Thoracic aorta (tissue), 2 donors: ENCODE measurements at places on chromosomes 2 and 18.
A peak's percentile ranks its signal among the peaks of the same experiment; 100 is the strongest.

GRCh38 chr2:69116438-69116837 is 103.5 kb downstream of the ANTXR1 start:
- no peak for DNase-seq

DNA sequence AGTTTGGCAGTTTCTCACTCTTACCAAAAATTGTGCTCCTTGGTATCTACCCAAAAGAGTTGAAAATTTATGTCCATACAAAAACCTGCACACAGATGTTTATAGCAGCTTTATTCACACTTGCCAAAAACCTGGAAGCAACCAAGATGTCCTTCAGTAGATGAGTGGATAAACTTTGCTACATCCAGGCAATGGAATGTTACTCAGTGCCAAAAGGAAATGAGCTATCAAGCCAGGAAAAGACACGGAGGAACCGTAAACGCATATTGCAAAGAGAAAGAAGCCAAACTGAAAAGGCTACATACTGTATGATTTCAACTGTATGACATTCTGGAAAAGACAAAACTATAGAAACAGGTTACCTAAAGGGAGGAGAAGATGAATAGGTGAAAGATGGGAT is 36.1 kb downstream of the TMEM163 start:
- DNase-seq = no peak

GRCh38 chr2:119641562-119642258 is 37.3 kb upstream of the TMEM177 start:
- peak; percentile 31 for DNase-seq

GRCh38 chr2:236646441-236646840 is 76.8 kb downstream of the ACKR3 start:
- peak; percentile 31 for DNase-seq

- no peak for DNase-seq
These were observed 416.6 kb upstream of the SMIM21 start for GRCh38 chr18:75844146-75844545.

GRCh38 chr2:217530392-217531090 is 472.3 kb downstream of the TNS1 start:
- DNase-seq = no peak

GRCh38 chr18:75624869-75625268 is 197.4 kb upstream of the SMIM21 start:
- no peak for DNase-seq

GRCh38 chr2:61014763-61015162 is 2.8 kb upstream of the PEX13 start:
- DNase-seq = no peak

- DNase-seq = no peak
These were observed 35.3 kb downstream of the TCF4 start for GRCh38 chr18:55552526-55553189.

DNA sequence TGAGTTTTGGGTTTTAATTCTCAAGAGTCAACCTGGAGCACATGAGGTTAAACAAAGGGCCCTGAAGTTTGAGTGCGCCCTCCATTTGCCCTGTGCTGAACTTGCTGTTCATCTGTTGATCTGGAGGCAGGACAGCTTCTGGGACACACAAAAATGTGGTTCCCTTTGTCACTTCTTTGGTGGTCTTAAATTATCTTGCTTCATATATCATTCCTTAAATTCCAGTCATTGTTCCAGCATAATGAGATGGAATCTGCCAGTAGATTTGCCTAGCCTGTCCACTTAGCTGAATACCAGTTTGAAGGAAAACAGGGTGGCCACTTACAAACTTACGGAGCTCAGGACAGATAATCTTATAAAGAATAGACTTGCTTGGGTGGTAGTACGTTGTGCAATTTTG is 916 bp downstream of the CETN1 start:
- DNase-seq = no peak

GRCh38 chr2:6653281-6653750 is 212.4 kb downstream of the CMPK2 start:
- no peak for DNase-seq

DNA sequence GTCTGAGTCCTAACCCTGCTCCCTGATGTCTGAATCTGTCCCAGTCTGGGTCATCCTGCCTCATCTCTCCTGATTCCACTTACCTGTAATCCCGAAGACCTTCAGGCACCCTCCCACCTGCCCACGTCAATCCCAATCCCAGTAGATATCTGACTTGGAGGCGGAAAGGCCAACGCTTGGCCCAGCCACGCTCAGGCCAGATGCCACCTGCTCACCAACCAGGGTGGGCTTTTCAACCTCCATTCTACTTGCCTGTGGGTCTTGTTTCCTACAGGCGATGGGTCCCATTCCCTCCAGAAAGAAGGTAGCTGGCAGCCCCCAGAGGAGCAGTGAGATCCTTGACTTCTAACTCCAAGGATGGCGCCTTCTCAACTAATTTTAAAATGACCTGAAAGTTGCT is 59.7 kb downstream of the INPP5D start:
- no peak for DNase-seq

GRCh38 chr18:21602299-21602587 is 1.7 kb upstream of the ESCO1 start:
- DNase-seq = no peak

GRCh38 chr2:182915369-182916326 is 49.2 kb upstream of the FRZB start:
- no peak for DNase-seq

GRCh38 chr2:136127356-136127755 is 9.4 kb upstream of the CXCR4 start:
- no peak for DNase-seq

DNA sequence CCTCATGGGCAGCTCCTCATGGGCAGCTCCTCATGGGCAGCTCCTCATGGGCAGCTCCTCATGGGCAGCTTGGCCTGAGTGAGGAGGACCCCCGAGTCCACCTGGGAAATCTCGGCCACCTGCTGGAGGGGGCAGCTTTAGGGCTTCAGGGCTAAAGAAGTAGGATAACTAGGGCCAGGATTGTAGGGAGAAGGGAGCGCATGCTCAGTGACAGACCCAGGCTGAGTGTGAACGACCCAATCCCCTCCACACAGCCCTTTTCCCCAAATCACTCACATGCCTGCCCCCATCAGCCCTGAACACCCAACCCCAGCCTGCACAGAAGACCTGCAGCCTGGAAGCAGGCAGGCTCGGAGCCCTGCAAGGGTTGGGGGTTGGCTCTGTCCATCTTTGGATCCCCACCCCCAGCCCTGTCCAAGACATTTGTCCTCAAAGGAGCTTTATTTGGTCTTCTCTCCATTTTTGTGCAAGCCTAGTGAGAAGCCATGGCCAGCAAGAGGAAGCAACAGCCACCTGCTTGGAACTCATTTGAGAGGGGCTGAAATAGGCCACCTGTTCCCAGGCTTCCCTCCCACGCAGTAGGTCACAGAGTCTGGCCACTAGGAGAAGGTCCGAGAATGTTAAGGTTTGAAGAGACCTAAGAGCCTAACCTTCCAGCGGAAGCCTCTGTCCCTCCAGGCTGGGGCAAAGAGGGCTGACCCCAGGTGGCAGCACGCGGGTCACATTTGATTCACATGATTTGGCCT is 249.9 kb downstream of the TNS1 start:
- DNase-seq = no peak

DNA sequence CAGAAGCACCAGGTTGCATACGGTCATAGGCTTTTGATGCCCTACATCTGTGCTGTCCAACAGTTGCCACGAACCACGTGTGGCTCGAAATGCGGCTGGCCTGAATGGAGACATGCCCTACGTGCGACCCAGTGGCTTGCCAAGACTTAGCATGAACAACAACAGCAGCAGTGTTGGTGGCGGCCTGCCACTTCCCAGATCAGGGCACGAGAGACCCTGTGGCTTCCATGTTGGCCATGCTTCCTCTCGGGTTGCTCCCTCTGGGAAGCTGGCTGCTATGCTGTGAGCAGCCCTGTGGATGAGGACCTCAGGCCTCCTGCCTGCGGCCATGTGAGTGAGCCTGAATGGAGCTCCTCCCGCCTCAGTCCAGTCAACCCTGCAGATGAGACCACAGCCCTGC is 212.3 kb downstream of the HDAC4 start:
- DNase-seq = no peak

DNA sequence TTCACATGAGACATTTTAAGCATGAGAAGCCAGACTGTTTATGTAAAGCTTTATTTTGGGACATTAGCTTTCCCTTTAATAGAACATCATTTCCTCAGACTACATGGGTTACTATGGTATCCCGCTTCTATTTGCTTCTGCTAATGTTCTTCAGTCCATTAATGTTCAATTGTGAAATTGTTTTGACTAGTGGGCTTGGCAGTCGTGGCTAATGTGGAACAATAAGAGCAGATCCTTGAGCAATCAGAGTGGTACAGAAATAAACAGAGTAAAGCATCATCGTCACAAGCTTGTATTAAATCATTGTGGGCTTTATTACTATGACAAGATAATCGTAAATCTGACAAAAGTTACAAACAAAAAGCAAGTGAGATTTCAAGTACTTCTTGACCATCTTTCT is 60.2 kb downstream of the PDE1A start:
- no peak for DNase-seq

DNA sequence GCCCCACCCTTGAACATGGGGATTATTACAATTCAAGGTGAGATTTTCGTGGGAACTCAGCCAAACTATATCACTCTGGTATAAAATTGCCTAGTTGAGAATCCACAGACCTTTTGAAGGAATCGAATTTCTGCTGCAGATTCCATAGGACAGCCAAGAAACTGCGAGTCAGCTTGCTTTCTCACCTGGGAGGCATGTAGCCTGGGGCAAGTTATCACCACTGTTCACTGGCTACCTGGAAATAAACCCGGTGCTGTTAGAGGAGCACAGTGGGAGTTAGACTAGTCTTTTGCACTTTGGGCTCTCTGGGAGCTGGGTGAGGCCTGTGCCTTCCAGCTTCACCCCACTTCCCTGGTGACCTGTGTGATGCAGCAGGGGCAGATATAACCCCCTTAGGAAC is 1043.5 kb downstream of the TDRD15 start:
- DNase-seq = no peak

DNA sequence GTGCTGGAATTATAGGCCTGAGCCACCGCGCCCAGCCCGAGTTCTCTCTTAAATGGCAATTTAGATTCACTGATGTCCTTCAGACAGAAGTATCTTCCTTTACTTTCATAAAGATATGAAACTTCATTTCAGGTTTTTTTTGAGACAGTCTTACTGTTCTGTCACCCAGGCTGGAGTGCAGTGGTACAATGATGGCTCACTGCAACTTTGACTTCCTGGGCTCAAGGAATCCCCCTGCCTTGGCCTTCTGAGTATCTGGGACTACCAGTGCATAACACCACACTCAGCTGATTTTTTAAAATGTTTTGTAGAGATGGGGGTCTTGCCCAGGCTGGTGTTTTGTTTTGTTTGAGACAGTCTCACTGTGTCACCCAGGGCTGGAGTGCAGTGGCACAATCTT is 13.2 kb downstream of the ITGB1BP1 start:
- no peak for DNase-seq

GRCh38 chr18:6363216-6363615 is 51.5 kb downstream of the L3MBTL4 start:
- no peak for DNase-seq

DNA sequence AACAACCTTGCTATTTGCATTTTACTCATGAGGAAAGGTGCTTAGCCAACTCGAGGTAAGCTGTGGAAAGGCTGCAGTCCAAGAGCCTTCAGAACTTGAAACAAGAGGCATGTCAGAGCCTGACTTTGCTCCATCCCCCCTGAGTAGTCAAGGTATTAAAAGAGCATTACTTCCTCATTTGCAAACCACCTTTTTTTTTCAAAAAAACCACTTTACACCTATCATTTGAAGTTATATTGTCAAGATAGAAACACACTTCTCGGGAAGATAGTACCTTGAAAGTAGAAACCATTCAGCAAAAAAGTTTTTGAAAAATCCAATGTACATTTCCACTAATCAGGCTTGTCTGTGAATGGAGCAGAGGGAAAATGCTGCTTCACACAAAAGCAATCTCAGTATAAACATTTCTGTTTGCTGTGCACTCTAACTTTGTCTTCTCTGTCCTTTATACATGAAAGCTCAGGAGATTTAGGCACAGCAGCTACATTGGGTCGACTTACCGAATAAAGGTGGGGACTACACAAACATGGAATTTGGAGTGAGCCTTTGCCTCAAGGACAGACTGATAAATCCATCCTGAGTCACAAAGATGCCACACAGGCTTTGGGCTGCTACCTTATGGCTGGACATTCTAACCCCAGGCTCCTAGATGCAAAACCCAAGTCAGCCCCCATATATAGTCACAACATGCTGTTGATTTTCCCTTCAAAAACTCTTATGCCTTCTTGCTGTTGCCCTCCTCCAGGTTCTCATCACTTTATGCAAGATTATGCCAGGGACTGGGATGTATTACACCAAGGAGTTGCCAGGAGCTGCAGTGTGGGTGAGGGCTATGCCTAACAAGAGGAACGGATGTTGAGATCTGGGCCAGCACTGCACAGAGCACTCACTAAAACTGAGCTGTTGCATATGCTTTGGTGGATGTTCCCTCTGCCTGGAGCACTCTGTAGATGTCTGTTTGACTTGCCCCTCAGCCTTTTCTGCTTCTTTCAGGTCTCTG is 41.4 kb upstream of the EML4 start:
- no peak for DNase-seq

DNA sequence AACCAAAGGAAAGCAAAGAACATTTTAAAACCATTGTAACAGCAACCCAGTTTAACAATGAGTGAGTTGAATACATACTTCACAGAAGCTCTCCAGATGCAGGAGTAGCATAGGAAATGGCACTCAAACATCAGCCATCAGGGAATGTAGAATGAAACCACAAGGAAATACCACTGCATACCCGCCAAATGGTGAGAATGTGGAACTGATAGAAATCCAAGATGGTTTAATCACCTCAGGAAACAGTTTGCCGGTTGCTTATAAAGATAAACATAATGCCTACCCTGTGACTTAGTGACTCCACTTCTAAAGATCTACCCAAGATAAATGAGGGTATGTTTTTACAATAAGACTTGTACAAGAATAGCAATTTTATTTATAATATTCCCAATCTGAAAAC is 132.0 kb downstream of the GALNT1 start:
- no peak for DNase-seq

GRCh38 chr2:152558158-152558984 is 158.9 kb downstream of the PRPF40A start:
- no peak for DNase-seq

- DNase-seq = no peak
These were observed 94.8 kb downstream of the MTA3 start for GRCh38 chr2:42663106-42663780.

GRCh38 chr2:29193681-29194080 is 78.5 kb downstream of the CLIP4 start:
- no peak for DNase-seq

- DNase-seq = no peak
These were observed 100.4 kb upstream of the SMAD2 start for GRCh38 chr18:48030616-48031480.

- DNase-seq = no peak
These were observed 40.2 kb downstream of the SCTR start for GRCh38 chr2:119483896-119484718.

- no peak for DNase-seq
These were observed 32.9 kb upstream of the PPM1B start for GRCh38 chr2:44135771-44136170.
